Gastrocnemius medialis (tissue), 4 donors: ENCODE measurements at places on chromosomes 1 and 21. TPM values are rescaled to one million over a fixed set of nuclear protein-coding genes. Genes with fewer than 3 reads are reported as not detected.

GRCh38 chr1:10479296-10479695, 4.5 kb downstream of the PEX14 start:
- no peaks in the 10 kb centered on the region for H3K27me3 ChIP-seq
- no peak for DNase-seq
- H3K27ac ChIP-seq = no peak overlapping the region
- no peak overlapping the region for H3K4me3 ChIP-seq

DNA sequence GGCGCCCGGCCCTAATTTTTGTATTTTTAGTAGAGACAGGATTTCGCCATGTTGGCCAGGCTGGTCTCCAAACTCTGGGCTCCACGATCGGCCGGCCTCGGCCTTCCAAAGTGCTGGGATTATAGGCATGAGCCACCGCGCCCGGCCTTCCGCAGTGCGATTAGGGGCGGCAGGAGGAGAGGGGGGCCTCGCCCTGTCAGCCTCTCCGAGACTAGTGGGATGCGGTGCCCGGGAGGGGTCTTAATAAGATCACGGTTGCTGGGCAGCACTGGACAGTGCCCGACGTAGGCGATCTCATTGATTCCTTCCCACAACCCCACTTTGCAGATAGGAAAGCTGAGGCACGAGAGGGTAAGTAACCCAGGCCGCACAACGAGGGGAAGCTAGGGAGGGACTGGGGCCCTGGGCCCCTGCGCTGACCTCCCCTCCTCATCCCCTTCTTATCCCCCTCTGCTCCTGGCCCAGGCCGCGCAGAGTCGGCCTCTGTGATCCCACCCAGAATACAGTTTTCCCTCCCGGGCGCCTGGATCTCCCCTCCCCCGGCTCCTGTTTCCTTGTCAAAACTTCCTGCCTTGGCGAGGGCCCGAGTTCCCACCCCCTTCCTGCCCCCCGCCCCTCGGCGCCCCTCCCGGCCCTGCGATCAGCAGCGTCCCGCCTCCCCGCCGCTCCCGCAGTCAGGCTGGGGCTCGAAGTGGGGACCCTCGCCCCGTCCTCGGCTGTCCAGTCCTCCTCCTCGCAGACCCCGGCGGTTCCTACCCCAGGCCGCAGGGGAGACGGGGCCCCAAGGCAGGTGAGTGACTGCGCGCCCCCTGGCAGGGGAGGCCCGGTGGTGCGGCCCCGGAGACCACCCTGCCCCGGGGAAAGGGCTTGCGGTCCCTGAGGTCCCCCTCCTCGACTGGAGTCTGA, at the start of gene PEAR1:
TSS of gene PEAR1 (plus strand) at position 671 of the 906 bp plus-strand sequence. CDS start 10,209 bp downstream, outside the sequence.
- peak; percentile 28 for DNase-seq
- peak within 1 kb of the TSS; percentile 94 for H3K27ac ChIP-seq
- peaks cover 12% of the 10 kb centered on the region for H3K4me1 ChIP-seq
- peaks cover 19% of the 10 kb centered on the region for H3K27me3 ChIP-seq

- H3K4me1 ChIP-seq = peaks cover 8% of the 10 kb centered on the region
- no peak for DNase-seq
- H3K4me3 ChIP-seq = no peak overlapping the region
- H3K27me3 ChIP-seq = no peaks in the 10 kb centered on the region
- peak overlapping the region; percentile 19 for H3K27ac ChIP-seq
- H3K36me3 ChIP-seq = peaks cover 84% of the 10 kb centered on the region
Measured at GRCh38 chr1:66364578-66365391, 169.2 kb upstream of the SGIP1 start.

ARMH1 gene
- total RNA-seq = not detected

WNT4 gene
- 1.1 TPM for total RNA-seq
